Substantia nigra (tissue), 51 donors: ENCODE measurements at places on chromosomes 12 and 14.

DNA sequence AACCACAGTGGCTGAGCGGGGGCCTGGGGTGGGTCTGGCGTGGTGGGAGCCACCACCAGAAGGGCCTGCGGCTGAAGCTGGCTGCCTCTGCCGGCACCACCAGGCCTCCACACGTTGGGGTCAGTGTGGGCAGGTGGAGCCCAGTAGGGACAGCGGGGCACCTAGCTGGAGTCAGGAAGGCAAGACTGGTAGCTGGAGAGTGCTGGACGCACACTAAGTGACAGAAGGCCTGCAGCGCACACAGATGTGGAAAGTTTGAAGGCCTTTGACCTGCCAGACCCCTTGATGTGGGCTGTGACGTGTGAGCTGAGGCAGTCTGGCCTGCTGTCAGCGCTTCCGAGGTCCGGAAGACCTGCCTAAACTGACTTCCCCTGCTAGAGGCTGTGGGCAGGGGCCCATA is 26.3 kb downstream of the RIN3 start:
- DNase-seq: no peak

GRCh38 chr14:24988760-24989159 is 61.2 kb downstream of the STXBP6 start:
- no peak for DNase-seq

GRCh38 chr14:85243321-85243720 is 286.6 kb upstream of the FLRT2 start:
- DNase-seq: no peak

GRCh38 chr12:93176165-93176564 is 201.6 kb upstream of the NUDT4 start:
- no peak for DNase-seq

GRCh38 chr14:105075379-105076295 is 10.4 kb upstream of the GPR132 start:
- DNase-seq: no peak
